Activated T-helper 17 cell treated with anti-CD3 and anti-CD28 coated beads, Interleukin-2, amount 50 U/mL, for 72 hours (primary cell): ENCODE measurements at places on chromosomes 11 and 22.

GRCh38 chr11:83272627-83273026, 13.5 kb downstream of the CCDC90B start:
- peak; percentile 65 for ATAC-seq

DNA sequence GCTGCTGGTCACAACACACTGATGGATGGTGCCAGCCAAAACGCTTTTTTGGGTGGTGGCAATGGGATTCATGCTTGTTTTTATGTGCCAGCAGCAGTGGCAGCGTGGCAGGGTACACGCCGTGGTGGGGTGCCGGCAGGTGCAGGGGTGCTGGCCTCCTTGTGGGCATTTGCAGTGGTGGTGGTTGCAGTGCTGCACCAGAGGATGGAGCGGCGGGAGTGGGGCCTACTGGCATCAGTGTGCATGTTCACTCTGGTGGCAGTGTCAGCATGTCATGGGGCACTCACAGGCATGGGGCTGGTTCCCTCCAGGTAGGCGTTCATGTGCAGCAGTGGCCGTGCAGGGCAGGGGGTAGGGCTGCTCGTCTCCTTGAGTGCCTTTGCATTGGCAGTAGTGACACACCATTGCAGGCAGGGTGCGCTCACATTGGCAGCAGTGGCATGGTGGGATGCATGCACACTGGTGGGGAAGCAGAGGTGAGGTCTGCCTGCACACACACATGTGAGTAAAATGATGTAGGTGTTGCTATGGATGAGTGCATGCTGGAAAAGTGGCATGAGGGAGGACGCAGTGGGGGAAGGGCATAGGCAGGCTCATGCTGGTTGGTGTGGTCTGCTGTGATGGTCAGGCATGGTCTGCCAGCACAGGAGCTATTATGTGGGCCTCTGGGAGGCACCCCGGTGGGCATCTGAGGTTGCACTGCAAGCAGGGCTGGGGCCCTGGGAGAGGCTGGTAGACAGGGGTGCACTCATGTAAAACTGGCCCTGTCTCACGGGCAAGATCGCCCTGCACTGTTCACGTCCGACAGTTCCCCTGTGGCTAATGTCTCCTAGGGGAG, 29.9 kb downstream of the CCDC15 start:
- ATAC-seq: no peak

DNA sequence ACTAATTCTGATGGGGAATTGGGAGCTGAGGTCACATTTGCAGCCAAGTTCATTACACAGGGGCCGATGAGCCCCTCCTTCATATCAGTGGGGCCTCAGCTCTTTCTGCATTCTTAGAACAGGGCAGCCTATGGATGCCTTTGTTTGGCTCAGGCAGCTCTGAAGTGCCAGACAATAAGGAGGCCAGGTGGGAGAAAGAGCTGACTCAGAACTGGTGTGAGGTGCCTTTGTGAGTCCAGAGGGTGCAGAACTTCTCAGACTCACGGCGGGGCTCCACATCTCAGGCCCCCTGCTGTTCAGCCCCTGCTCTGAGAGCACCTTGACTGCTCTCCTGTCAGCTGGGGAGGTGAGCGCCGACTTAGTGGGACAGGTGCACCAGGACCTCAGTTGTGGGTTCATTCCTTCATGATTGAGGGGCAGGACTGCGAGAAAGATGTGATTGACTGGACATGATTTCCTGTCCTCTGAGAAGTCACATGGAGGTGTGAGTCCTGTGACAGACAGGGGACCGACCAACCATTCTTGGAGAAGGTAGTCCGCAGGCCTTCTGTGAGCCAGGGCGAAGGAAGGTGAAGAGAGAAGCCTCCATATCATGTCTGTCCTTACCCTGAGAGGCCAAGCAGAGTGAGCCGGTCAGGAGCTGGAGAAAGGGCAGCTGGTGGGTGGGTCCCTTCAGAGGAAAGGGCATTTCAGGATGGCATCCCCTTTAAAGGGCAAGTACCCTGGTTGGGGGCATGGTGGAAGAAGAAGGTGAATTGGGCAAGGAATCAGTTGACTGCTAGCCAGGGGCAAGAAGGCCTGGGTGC, 245.0 kb upstream of the TBCEL start:
- no peak for ATAC-seq

DNA sequence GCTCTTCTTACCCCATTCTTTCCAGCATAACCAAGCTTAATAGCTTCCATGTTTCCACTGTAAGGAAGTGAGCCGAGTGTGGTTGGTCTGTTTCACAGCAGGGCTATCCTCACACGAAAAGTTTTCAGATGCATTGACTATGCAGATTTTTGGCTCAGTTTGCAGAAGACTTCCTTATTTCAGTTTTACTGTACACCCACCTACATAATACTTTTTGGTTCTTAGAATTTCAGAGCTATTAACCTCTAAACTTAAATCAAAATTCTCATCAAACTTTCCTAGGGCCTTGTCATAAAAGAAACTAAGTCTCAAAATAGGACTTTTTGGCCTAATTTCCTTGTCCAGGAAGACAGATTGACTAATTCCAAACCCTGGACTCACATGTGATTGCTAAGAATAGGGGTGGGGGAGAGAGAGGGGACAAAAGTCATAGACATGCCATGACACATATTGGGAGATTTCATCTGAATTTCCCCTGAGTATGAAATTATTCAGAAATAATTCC, 7.3 kb upstream of the EHF start:
- peak; percentile 73 for ATAC-seq

- no peak for ATAC-seq
Observed at GRCh38 chr11:81967242-81967641, 766.4 kb downstream of the FAM181B start.

GRCh38 chr22:26124991-26125725, 44.1 kb upstream of the SEZ6L start:
- ATAC-seq: no peak

GRCh38 chr11:111843661-111844060, 27.7 kb downstream of the ALG9 start:
- ATAC-seq: no peak

- peak; percentile 61 for ATAC-seq
Observed at GRCh38 chr22:38080850-38081635, 2.9 kb downstream of the SLC16A8 start.

DNA sequence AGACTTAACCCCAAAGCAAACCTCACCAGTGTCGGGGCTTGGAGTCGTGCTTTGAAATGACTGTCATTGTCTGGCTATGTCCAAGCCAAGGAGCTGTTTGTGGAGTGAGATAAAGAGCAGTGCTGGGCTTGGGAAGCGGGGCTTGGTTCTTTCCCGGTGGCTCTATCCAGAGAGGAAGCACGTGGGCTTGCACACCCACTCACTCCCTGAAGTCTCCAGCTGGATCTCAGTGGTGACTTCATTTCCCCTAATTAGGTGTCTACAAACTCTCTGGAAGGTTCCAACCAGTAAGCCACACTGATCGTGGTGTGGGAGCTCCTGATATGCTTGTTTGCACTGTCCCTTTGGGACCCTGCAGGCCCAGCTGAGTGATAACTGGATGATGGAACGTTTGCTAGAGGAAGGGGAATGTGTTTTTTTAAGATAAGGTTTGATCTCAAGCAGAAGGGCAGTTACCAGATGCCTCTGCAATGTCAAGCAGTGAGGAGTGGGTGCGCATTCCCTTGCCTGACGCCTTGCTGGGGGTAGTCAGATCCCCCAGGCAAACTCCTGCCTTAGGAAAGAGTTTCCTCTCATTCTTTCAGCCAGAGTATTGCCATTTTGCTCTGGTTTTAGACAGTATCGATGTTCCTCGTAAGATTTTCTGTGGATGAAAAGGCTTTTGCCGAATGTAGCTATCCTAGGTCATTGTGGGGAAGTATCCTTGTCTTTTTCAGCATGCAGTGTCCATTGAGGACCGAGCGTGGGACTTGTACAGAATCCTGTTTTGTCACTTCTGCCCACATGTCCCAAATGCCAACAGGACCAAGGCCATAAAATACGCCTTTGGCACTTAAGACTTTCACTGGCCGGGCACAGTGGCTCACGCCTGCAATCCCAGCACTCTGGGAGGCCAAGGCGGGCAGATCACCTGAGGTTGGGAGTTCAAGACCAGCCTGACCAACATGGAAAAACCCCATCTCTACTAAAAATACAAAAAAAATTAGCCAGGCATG, 90.9 kb downstream of the MICAL2 start:
- no peak for ATAC-seq

- no peak for ATAC-seq
Observed at GRCh38 chr22:49776891-49777290, 50.8 kb downstream of the BRD1 start.

DNA sequence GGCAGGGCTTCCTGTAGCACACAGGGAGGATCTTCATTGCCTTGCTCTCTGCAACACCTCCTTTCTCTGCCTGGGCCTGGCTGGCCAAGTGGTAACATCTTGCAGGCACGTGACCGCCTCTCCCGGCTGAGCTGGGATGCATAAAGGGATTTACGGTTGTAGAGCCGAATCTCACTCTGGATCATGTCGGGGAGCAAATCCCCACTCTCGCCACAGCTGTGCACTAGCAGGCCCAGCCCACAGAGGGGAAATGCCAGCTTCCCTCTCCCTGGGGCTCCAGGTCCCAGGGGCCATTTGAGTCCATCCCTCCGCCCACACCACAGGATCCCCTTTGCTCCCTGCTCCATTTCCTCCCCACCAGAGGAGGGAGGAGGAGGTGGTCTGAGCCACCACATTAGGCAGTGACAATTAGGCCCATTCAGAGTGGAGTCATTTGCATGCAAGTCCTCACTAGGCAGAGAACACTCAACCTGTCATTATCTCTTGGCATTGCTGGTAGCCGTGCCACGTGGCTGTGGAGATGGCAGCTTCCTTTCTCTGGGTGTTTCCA, 196.7 kb downstream of the DSCAML1 start:
- ATAC-seq: no peak

DNA sequence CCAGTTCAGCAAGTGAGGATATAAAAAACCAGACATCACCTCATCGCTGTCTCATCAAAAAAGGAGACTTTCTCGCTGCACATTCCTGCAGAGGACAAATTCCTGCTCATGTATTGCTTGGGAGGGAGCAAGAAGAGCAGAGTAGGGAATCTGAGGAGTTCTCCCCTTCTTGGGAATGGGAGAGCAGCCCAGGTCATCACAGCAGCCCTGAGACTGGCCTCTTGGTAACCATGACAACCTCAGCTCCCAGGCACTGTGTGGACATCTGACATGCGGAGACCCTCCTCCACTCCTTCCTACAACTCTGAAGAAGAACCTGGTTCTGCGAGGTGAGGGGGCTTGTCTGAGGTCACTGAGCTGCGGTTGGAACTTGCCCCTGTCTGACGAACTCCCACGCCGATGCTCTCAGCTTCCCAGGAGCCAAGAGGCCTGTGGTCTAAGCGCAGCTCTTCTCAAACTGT, 17.9 kb downstream of the RFPL1 start:
- no peak for ATAC-seq

- no peak for ATAC-seq
Observed at GRCh38 chr11:8671193-8671612, 11.3 kb downstream of the TRIM66 start.
